ENCODE measurements at places on chromosomes 1 and 21.

DNA sequence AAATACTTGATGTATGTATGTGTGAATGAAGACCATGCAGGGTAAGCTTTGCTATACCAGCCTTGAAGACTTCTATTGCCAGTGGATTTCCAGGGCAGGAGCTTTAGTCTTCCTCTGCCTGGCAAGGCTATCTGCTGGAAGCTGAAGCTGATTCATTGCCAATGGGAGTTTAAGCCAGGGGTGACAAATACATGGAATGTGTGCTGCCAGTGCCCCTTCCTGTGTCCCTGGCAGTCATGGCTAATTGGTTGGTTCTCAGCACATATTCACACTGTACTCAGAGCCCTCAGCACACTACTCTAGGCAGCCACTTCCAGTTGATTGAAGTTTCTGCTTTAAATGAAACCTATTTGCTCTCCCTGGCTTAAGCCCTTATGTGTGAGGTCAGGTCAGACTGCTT lies 1.5 kb downstream of the ZSCAN20 start:
- no peak for DNase-seq

DNA sequence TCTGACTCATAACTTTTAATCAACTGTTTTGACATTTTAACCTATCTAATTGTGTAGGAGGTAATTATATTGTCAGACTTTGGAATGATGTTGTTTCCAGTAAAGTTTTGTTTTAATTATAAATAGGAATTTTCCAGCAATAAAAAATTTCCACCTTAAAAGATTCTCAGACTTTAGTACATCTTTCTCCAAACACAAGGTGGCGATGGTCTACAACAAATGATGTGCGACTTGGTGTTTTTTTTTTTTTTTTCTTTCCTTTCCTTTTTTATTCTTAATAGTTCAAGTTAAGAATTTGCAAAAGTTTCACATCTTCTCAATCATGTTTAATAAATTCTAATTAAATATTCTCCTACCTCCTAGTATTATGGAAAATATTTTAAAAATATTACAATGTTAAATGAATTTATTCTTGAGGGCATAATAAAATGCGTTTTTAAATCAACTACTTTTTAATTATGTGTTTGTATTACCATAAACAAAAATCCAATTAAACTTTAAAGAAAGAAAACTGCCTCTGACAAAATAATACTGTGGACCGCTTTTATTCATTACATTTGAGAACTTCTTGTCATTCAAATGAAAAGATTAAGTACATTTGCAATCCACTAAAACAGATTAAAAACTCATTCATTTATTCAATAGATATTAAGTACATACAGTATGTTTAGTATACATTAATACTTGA lies 4.4 kb upstream of the ADAMTS1 start:
- no peak for DNase-seq

DNA sequence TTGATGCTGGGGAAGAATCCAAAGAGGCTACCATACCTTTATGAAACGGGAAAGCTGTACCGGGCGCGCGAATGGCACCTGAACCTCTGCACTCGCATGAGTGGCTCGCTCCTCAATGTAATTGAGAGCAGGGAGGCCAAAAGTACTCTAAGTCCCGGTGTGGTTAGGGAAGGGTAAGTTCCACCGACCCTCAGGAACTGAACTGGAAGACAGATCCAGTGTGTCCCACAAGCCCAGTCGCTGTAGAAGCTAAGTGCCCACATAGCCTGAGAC lies 1.0 kb downstream of the GATAD2B start:
- no peak for DNase-seq

DNA sequence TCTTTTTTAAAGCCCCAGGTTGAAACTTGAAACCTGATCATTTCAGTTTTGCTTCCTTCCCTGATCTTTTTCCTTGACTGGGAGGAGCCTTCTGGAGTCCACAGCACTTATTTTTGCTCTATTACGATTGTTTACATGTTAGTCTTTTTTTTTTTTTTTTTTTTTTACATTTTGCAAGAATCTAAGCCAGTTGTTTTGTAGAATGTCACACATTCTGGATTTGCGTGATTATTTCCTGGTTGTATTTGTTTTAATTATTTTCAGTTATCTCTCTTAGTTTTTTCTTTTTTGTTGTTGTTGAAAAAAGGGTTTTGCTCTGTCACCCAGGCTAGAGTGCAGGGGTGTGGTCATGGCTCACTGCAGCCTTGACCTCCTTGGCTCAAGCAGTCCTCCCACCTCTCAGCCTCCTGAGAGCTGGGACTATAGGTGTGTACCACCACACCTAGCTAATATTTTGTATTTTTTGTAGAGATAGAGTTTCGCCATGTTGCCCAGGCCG lies 32.8 kb downstream of the OSBPL9 start:
- no peak for DNase-seq

DNA sequence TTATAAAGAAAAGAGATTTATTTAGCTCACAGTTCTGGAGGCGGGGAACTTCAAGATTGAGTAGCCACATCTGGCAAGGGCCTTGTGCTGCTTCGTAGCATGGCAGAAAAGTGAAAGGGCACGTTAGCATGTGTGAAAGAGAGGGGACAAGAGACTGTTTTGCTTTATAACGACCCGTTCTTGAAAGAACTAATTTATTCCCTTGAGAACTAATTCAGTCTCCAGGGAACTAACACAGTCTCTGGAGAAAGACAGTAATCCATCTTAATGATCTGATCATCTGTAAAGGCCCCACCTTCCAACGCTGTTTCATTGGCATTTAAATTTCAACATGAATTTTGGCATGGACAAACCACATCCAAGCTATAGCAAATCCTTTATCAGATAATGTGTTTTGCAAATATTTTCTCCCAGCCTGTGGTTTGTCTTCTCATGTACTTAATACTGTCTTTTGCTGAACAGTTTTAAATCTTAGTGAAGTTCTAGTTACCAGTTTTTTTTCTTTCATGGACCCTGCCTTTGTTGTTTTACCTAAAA lies 26.1 kb downstream of the MTR start:
- DNase-seq: no peak
